NCI-H1694 treated with DMSO at 0.1 percent for 48 hours (cell line): ENCODE measurements at places on chromosomes 5 and 9.
A peak's percentile ranks its signal among the peaks of the same experiment; 100 is the strongest.

GRCh38 chr9:137397675-137398423, 25.1 kb downstream of the EXD3 start:
- no peak for DNase-seq

DNA sequence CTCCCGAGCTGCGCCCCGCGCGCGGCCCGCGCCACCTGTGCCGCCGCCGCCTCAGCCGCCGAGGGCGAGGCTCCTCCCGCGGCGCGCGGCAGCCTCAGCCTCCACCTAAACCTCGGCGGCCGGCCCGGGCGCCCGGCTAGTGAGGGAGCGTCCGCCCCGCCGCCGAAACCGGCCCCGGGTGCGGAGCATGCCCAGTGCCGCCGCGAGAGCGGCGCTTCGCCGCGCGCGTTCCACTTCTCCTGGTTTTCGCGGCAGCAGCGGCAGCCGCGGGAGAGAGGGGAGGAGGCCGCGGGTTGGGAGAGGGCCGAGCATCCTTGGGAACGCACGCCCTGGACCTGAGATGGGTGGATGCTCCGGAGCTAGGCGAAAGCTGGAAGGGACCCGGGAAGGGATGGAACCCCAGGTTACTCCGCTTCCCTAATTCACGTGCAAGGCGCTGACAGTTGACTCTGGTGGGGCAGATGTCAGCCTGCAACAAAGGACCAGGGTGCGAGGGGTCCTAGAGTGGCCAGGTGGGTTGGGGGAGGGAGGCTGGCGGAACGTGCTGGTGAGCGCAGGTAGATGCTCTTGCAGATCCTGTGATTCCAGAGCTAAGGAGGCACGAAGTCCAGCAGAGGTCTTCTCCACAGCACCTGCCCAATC, at the start of gene CTNND2:
Gene CTNND2, minus strand, starts transcription at position 182 of the 642 bp plus-strand sequence. CDS start 593 bp downstream, outside the sequence.
- DNase-seq, result peak; percentile 82

GRCh38 chr9:78698371-78698770, 401.4 kb downstream of the PSAT1 start:
- DNase-seq, result no peak

GRCh38 chr9:127968042-127968441, 12.7 kb downstream of the EEIG1 start:
- DNase-seq, result no peak

- DNase-seq, result no peak
These were observed 71.4 kb downstream of the SLC12A2 start for GRCh38 chr5:128154943-128155342.

GRCh38 chr9:35108946-35109575, 6.1 kb upstream of the STOML2 start:
- DNase-seq, result no peak

GRCh38 chr9:15999422-16000339, 446.8 kb downstream of the CCDC171 start:
- no peak for DNase-seq

DNA sequence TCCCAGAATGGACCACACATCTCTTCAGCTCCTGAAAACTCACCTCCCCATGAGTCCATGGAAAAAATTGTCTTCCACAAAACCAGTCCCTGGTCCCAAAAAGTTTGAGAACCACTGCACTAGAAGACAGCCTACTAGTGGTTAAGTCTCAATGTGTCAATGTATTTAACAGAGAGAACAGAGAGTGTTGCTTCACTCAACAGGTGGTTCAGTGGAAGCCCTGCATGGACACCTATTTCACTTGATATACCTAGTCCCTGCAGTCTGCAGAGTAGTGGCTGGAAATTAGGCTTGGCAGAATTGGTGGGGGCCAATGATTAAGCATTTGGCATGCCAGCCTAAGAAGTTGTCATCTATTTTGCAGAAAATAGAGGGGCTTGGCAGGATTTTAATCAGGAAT, 23.0 kb downstream of the IL7R start:
- no peak for DNase-seq

DNA sequence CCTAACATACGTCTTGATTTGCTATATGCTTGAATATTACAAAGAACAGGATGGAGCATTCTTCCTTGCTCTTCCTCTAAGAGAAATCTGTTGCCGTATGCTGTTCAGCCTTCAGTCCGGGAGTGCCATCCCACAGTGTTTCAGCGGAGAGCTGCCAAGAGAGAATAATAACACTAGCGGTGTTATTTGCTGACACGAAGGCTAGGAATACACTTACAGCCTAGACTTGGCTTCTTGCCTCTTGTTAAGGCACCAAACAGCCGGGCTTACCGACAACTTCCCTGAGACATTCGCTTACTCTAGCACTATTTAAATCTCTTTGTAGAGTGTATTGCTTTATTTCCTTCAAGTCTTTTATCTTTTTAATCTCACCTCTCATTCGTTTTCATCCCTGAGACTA, 31.4 kb downstream of the KCTD16 start:
- DNase-seq, result no peak

GRCh38 chr9:104879555-104880309, 48.2 kb downstream of the ABCA1 start:
- DNase-seq, result no peak

DNA sequence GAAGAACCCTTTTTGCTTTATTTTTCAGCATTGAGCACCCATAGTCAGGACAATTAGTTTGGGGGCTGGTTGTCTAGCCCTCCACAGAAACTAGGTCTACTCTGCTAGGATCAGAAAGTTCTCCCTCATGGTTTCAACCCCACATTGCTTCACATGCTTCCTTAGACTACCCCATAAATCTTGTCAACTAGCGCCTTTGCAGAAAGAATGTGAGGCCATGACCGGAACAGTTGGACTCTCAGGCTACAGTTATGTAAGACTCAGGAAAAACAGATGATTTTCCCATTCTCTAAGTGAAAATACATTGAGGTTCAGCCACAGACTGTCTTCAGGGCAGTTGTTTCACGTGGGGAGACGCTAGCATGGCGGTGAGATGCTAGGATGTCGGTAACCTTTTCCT, 255.6 kb downstream of the NR3C1 start:
- DNase-seq, result no peak

DNA sequence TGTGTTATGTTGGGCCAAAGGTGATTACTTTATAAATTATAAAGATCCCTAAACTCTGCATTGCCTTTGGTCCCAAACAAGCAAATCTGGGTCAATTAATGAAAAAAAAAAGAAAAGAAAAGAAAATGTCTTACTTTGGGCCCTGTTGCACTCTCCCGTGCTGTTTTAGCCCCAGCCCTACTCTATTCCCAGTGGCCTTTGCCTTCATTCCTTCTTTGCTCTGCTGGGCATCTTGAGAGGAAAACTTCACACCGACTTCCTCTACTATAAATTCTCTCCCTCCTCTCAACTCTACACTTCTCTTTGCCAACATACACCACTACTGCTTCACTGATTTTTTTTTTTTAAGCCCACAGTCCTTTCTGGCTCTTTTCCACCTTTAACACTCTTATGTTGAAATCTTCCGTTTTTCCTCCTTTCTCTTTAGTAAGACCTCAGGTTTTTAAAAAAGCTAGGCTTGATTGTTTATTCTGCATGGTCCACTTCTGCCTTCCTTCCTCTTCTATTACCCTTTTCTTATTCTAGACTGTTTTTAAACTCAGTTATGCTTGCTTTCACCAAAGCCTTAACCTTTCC, 4.5 kb upstream of the MSMP start:
- no peak for DNase-seq

GRCh38 chr5:39428640-39429039, 3.9 kb upstream of the DAB2 start:
- no peak for DNase-seq

DNA sequence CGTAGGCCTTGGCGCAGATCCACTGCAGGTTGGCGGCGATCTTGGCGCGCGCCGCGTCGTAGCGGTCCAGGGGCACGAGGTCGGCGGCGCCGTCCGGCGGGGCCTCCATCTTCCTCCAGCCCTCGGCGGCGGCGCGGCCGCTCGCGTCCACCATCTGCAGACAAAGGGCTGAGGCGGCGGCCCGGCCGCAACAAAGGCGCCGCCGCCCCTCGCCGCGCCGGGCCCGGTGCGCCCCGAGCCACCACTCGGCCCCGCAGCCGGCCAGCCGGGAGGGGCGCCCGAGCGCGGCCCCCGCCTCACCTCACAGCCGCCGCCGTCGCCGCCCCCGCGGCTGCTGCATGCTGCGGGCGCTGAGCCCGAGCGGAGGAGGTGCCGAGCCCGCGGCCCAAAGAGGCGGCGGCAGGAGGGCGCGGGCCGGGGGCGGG, 328 bp downstream of the CAMSAP1 start:
- no peak for DNase-seq

- DNase-seq, result no peak
These were observed 40.9 kb upstream of the FABP6 start for GRCh38 chr5:160188141-160189015.

DNA sequence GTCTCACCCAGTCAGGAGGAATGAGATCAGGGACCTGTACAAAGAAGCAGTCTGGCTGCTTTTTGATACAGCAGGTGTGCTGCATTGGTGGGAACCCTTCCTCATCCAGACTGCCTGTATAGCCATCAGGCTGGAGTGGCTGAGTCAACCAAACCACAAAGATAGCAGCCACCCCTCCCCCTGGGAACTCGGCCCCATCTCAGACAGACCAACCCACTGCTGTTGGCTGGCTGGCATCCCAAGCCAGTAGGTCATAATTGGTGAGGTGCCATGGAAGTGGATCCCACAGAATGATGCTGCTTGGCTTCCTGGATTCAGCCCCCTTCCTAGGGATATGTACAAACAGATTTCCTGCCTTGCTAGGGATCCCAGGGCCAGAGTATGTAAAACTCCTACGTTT, 60.9 kb downstream of the YTHDC2 start:
- no peak for DNase-seq

DNA sequence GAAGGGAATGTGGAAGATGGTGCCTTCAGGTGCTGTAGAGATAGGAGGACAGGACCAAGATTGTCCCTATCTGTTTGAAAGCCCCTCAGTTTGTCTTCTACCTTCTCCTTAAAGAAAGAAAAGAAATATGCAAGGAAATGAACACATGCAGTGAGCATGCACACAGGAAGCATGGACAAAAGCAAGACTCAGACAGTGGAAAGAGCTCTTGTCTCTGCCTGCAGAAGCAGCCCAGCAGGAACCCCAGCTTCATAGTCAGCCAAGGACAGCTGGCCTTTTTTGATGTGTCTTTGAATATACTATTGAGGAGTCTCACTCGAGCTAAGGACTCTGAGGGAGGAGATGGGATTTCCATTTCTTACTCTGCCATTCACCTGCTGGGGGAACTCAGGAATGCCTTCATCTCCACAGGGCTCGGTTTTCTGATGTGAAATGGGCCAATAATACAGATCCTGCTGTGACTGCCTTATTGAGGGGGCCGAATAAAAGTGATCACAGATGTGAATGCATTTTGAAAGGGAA, 132.5 kb upstream of the ADRA1B start:
- DNase-seq, result no peak

- no peak for DNase-seq
These were observed at the start of gene NSD1 for GRCh38 chr5:177133096-177133852. Gene NSD1 (plus strand): TSS chr5:177133773. CDS start chr5:177135104, 1,331 bp downstream.

GRCh38 chr9:136244122-136244968, 1.3 kb downstream of the QSOX2 start:
- DNase-seq, result no peak

- DNase-seq, result peak; percentile 11
These were observed 83.4 kb downstream of the RAPGEF1 start for GRCh38 chr9:131656356-131657036.

DNA sequence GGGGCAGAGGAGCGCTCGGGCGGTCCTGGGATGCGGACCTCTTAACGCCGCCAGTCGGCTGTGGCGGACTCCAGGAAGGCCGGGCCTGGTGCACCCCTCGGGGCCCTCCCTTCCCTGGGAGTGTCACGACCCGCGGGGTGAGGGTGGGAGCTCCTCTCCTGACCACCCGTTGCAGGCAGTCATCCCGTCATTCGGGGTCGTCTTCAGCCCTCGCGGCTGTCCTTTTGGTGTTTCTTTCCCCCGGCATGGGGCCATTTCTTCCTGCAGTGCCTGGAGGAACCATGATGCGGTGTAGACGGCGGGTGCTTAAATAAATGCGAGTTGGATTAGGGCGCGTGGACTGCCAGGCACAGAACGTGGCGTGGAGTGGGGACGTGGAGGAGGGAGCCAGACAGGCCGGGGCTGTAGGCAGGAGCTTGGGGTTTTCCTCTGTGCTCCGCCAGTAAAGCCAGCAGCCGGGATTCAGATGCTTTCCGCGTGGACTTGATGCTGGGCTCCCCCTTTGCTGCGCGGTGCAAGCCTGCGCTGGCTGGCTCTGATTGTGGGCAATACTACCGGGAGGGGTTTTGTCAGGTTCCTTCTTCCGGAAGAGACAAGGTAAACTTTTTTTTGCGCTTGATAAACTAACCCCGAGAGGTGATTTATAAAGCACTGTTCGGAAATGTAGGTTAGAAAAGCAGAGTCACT, 868 bp downstream of the KDM4C start:
- no peak for DNase-seq
